ENCODE measurements at places on chromosomes 2 and 18.
A peak's percentile ranks its signal among the peaks of the same experiment; 100 is the strongest.

GRCh38 chr2:177448031-177448430 lies 55.5 kb downstream of the AGPS start:
- no peak for DNase-seq

- peak; percentile 71 for DNase-seq
These were observed 130.1 kb downstream of the OLA1 start for GRCh38 chr2:174117951-174118930.

DNA sequence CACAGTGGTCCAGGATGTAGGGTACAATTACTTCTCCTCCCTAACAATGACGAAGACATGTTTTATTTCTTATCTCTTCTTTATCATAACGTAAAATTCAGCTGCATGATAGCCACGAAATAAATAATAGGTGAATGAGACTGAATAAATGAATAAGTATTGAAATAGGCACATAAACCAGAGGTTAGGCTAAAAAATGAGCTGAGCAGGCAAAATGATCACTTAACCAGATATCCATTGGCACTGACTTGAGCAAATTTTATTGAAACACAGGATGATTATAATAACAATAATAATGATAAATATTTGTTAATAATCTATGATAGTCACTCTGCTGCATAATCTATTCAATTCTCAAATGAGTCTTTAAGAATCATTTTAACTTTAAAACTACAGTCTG lies 506.9 kb upstream of the ZNF804A start:
- no peak for DNase-seq

- no peak for DNase-seq
These were observed 63.4 kb downstream of the STAT1 start for GRCh38 chr2:190950566-190950991.

DNA sequence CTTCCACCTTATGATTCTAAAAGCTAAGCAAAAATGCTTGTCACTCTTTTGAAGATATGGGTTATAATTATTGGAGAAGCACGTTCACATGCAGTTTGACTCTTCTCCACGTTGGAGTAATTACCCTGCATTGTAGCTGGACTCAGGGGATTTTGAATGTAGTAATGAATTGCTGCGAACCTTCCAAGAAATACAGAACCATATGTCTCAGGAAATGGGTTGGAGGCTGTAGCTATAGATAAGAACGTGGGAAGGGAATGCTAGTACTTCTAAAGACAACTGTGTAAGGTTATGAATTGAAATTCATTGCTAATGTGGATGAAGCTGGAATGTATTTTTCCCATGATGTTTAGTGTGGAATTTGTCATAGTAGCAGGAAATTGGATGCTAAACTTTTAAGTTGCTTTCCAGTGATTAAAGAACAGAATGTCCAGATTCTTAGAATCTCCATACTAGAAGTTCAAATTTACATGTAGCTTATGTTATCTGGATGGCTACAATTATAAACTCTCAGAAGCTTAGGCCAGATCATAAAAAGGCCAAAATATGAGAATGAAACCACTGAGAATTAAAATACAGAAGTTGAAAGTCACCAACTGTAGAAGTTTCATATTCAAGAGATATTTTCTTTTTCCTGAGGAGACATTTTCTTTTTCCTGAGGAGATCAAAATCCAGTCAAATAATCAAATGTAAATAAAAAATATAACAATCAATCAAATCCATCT lies 27.3 kb upstream of the SPOPL start:
- no peak for DNase-seq

DNA sequence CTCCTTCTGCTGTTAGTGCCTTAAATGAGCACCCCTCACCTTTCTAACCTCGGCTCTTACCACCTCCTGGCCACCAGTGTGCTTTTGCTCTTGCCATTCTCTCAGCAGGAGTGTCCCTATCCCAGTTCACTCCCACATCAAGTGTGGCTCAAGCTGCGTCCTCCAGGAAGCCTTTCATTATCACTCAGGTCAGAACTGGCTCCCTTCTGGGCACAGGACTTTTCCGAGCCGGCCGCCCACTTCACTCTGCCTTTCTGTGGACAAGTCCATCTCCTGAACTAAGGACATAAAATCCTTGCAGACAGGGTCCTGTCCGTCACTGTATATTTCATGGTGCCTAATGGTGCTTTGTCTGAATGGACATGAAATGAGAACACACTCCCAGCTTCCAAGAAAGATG lies 15.6 kb downstream of the TMEM127 start:
- DNase-seq: no peak

DNA sequence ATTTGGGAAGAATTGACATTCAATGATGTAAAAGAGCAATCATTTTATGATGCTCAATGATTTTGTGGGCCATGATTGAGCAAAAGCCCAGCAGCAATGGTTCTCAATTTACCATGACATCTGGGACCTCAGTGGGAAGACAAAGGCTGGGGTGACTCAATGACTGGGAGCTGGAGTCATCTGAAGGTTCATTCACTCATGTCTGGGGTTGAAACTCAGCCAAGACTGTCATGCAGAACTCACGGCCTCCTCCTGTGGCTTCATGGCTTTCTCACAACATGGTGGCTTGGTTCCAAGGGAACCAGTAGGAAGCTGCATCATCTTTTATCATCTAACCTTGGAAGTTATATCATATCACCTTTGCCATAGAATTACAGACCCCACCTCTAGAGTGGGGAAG lies 45.1 kb upstream of the CD226 start:
- DNase-seq: no peak

DNA sequence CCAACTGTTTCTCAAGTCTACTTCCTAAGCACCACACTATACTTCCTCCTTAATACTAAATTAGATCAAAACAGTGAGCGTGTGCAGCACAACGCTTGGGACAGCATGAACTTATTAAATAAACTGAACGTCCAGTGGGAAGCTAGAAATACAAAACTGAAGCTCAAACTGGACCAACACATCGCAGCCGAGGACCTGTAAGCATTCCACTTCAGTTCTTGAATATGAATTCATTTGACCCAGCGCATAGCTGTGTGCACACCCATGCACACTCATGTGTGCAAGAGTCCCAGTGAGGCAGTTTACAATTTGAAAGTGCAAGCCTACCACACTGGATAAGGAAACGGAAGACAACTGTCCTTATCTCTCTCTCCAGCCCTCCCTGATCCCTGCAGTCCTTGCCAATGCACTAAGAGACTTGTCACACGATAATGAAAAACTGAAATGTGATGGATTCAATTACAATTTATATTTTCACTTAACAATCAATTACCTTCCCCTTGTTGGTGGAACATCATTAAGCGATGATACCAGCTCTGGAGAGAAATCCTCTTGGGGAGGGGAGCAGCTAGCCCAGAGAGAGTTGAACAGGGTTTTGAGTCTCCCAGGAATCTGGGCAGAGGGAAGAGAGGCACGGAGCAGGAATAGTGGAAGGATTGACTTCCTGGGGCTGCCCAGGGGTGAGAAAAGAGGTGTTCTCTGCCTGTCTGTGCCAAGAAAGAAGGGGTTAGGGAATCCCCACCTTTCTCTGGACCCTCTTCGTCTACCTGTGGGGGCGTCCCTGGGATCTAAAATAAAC lies 186.5 kb upstream of the KLHL29 start:
- DNase-seq: no peak

DNA sequence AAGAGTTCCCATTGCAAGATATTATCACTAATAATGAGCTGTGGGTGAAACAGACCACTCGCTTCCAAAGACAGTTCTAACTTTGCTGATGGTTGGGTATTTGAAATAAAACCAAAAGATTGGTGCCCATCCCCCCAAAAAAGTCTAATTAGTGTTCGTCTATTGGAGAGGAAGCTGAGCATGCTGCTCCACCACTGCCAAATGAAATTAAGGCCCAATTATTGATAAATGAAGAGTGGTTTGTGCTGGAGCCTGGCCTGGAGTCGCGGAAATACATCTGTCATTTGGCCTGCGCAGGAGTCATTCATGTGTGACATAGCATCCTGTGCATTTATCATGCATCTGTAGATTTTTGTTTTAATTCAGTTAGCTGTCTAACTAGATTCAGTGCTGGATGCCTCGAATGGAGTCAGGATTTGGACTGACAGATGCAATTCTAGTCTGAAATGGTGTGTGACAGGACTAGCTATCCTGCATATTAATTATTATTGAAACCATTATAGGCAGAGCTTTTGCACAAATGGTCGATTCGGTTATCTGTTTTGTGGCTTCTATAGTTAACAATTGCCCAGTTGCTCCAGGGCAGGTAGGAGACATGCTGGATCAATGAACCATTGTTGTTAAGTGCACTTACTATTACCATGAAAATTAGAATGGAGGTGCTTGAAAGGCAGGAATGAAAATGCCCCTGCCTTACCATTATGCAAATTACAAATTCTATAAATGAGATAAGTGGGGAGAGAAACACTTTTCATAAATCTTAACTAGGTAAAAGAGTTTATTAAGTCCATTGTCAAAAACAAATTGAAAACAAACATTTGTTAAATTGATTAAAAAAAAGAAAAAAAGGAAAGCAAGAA lies 450.4 kb upstream of the TCF4 start:
- DNase-seq: no peak

- no peak for DNase-seq
These were observed 54.4 kb upstream of the MYO3B start for GRCh38 chr2:170123593-170123992.

GRCh38 chr18:11883153-11883552 lies 25.0 kb downstream of the MPPE1 start:
- DNase-seq: no peak

- peak; percentile 89 for DNase-seq
These were observed 7.9 kb upstream of the NDUFV2 start for GRCh38 chr18:9094307-9095226.

DNA sequence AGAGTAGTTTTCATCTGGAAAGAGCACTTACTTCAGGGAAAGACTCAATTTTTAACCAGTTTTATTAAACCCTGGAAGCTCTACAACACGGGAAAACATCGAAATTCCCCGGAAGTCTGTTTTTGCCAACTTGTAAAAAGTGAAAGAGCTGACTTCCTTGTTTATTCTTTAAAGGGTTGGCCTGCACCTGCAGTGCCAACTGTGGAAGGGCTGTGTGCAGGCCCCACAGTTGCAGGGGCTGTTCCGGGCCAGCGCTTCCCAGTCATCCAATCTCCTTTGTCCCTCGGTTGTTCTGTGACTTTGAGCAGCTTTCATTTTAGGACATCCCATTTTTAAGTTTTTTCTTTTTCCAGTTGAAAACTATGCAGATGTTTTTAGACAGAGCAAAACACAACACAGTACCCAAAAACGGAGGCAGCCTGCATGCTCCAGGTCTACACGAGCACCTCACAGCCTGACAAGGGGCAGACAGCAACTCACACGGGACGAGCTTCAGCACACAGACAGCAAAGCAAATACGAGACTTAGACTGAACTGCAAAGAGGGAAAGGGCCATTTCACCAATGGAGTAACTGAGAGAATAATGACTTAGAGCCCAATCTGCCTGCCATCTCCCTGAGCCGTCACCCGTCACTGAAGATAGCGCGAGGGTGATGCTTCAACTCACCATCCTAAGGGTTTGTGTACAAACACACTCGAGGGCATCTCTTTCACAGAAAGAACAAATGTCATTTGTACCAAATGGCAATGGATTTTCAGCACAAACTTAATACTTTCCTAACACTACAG lies 70.6 kb downstream of the EMILIN2 start:
- no peak for DNase-seq

- DNase-seq: no peak
These were observed 6.4 kb upstream of the CLEC4F start for GRCh38 chr2:70826696-70827350.

GRCh38 chr18:69414184-69414583 lies 13.5 kb downstream of the DOK6 start:
- DNase-seq: no peak

GRCh38 chr2:239826376-239826775 lies 198.8 kb downstream of the NDUFA10 start:
- no peak for DNase-seq

DNA sequence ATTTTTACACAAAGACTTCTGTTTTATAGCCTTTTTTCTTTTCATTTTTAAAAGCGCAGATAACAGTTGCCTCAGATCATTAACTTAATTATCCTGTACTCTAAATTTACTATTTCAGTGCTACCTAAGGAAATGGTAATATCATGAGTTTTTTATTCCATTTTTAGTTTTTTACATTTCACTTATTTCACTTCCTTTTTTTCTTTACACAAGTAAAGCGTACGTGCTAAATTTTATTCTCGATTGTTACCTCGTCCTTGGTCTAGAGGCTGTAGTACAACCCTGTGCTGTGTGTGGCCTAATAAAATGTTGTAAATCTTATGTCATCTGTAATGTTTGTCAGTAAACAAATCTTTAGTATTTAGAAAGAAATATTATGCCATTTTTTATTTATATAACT lies 49.2 kb downstream of the CRIM1 start:
- no peak for DNase-seq

DNA sequence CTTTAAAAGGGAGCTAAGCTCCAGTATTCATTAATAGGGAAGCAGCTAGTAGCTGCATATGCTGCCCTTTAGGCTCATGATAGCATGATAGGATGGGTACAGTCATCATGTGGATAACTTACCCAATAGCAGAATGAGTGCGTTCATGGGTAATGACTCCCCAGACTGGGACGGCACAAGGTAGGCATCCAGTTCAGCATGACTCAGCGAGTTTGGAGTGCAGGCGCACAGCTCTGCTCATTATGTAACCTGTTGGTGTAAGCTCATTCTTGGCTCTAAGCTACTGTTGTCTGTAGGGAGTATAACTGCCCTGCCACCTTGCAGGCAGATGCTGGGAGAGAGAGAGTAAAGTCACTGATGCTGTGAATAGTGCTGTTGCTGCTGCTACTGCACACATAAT lies 209.2 kb upstream of the SYT4 start:
- DNase-seq: no peak

DNA sequence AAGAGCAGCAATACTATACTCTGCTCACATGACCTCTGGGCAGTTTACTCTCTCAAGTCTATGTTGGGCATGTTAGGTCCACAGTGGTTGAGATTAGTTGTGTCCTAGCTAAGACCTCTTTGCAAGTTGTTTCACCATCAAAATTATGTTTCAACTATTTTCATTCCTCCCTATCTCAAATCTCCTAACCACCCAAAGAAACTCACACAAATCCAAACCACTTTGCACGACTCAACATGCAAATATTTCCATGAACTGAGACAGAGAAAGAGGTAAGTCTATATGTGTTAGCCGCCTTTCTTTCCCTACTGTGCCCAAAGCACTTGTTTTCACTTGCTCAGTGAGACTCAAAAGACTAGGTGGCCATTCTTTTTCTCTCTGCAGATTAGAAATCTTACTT lies 546.8 kb downstream of the TNS1 start:
- no peak for DNase-seq

- peak; percentile 67 for DNase-seq
These were observed 1464.7 kb upstream of the ZEB2 start for GRCh38 chr2:145984580-145984979.

- no peak for DNase-seq
These were observed 39.2 kb downstream of the CRIM1 start for GRCh38 chr2:36394804-36395203.

DNA sequence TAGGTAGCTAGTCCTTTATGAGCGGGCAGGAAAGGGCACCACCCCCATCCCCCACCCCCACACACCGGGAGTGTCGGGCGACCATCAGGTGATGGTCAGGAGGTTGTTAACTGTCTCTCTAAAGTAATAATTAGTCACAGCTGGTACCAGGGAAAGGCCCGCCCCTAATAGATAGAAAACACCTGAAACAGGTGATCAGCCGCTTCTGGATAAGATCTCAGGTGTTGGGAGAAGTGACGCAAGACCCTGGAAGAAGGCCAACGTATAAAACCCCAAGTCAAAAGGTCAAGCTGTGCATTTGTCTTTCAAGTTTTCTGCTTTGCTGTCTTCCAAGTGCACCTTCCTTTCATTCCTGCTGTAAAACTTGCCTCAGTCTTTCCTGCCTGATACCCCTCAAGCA lies 59.6 kb upstream of the LINC00305 start:
- DNase-seq: no peak
